Activated CD4-positive, alpha-beta T cell treated with anti-CD3 and anti-CD28 coated beads, Interleukin-2, Interleukin-4, amounts not matched to agents 100 ng/mL and 50 ng/mL, durations not matched to agents 16 hours and 8 hours (primary cell): ENCODE measurements at places on chromosomes 12 and 14.

GRCh38 chr14:69853774-69854173 is 25.4 kb upstream of the SMOC1 start:
- no peak for DNase-seq

- no peak for DNase-seq
These were observed 14.7 kb upstream of the KRT86 start for GRCh38 chr12:52259657-52260243.

DNA sequence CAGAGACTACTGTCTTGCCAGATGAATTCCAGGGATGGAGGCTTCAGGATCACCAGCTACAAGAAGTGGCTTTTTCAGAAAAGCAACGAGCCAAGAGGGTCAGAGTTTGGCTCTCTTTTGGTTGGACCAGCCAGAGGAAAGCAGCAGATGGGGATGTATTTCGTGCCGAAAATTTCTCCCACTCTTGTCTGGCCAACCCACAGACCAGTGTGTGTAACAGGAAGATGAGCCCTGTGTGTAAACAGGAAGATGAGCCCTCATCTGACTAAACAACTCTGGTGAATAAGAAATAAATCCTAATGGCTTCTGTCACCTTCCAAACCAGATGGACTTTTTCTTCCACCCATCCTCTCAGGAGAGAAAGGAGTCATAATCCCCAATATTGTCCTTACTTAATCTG is 13.1 kb downstream of the GPR68 start:
- DNase-seq: no peak

DNA sequence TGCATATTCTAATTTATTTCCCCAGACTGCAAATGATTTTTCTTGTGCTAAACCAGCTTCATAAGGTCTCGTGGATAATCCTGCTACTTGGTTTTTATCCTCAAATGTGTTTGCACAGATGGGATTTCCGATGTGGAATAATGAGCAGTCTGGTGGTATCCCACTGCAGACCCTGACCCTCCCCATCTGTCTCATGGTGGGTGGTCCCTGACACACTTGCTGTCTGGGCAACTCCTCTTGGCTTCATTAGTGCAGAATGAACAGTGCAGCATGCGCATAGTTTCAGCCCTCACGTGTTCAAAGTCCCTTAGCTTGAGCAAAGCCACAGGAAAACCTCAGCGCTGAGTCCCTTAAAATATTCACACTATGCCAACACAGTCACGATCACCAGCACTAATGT is 996.5 kb downstream of the AACS start:
- no peak for DNase-seq

DNA sequence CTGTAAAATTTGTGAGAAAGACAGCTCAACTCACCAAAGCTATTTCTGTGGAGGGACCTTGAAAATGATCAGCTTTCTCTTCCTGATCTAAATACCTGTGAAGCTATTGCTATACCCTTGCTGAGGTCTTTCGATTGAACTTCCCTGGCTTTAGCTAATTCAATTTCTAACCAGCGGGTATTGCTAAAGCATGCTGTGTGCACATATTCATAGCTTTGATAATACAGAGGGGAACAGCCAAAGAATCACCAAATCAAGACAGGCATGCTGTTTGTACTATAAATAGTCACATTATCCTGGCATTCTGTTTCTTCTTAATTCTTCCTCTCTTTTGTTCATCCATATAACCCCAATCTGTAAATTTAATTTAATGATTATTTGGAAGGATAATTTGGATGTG is 233.0 kb downstream of the LRFN5 start:
- no peak for DNase-seq

GRCh38 chr12:52575256-52575655 is 1.6 kb upstream of the KRT74 start:
- DNase-seq: no peak

DNA sequence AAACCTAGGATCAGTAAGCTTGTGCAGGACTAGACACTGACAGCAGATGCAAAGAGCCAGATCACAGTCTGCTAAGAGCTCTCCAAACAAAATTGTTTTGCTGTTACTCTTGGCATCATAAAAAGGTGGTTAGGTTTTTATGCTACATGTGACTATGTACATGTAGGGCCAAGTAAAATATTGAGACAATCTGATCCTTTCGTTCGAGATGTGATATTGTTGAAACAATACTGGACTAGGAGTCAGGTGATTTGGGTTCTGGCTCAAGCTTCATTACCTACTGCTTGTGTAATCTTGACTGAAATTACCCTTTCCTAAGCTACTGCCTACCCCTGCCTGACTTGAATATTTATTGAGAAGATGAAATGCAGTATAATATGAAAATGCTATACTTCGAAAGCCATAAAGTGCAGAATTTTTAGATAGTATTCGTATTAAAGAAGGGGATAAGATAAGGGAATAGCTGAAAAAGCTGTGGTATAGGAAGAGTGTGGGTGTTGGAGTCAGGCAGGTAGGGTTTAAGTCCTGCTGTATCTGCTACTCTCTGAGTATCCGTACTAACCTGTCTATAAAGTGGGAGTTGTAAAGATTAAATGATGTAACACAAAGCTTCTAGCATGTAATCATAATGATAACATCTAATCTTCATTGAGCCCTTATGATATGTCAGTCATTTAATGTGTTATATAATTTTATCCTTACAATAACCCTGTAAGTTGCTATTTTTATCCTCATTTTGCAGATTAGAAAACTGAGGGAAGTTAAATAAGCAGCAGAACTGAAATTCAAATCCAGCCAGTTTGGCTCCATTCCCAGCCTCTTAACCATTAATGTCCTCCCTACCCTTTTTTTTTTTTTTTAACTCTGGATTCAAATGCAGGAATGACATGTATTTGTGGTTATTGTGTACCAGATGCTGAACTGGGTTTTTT is 38.6 kb upstream of the ATF1 start:
- DNase-seq: no peak

- peak; percentile 75 for DNase-seq
These were observed 73.1 kb upstream of the CEP83 start for GRCh38 chr12:94532490-94533422.

GRCh38 chr12:131565267-131566015 is 145.4 kb upstream of the SFSWAP start:
- DNase-seq: no peak

DNA sequence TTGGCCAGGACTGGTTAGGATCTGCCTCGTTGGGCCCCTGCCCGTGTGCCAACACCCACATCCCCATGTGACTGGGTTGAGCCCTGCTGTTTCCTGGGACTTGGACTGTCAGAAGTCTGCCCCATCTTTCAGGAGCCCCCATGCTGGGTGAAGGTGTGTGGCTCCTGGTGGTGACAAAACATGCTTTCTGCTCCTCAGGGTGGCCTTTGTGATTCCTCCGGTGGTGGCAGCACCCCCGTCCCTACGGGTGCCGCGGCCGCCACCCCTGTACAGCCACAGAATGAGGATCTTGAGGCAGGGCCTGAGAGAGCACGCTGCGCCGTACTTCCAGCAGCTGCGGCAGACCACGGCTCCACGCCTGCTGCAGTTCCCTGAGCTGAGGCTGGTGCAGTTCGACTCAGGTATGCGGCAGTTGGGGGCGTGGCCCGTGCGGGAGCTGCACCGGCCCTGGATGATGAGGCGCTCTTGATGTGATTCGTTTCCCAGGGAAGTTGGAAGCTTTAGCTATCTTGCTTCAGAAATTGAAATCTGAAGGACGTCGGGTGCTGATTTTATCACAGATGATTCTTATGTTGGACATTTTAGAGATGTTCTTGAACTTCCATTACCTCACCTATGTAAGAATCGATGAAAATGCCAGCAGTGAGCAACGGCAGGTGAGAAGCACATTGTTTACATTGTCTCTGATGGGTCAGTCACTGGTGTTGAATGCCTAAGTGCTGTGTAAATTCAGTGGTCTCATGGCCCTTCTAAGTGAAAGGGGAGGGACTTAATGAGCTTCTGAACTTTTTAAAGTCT is 80.0 kb downstream of the EP400 start:
- no peak for DNase-seq

DNA sequence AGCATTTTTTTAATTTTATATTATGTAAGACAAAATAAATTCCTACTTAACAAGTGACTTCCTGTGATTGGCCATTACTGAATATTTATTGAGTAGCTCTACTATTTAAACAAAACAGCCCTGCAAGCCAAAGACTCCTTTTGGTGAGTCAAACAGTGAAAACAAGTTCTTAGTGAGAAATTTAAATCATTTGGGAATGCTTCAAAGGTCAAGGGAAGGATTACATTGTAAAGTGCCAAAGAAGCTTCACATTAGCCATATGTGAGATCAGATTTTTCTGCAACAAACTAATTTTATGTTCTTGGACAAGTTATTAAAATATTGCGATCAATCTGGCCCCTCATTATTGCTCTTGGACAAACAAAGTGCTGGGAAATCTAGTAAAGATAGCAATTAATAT is 795.4 kb upstream of the MGAT4C start:
- DNase-seq: no peak

GRCh38 chr12:111330800-111331752 is 37.8 kb downstream of the PHETA1 start:
- DNase-seq: peak; percentile 11

DNA sequence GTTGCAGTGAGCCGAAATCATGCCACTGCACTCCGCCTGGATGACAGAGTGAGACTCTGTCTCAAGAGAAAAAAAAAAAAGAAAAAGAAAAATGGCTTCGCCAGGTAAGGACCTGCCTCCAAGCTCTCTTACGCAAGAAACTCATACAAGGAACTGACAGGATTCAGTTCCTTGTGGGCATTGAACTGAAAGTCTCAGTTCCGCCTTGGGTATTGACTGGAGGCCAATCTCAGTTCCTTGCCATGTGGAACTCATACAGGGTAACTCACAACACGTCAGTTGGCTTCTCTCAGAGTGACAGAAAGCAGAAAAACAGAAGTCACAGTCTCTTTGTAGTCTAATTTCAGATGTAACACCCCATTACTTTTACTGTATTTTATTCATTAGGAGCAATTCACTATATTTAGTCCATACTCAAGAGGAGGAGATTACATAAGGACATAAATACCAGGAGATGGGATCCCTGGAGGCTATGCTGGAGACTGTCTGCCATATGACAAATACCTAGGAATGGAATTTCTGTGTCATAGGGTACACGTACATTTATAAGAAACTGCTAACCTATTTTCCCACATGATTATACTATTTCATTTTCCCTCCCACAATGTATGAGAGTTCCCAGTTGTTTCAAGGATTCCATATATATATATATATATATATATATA is 11.4 kb upstream of the NOPCHAP1 start:
- DNase-seq: no peak

- DNase-seq: no peak
These were observed 5.4 kb upstream of the ERO1A start for GRCh38 chr14:52700701-52701172.

GRCh38 chr12:81633127-81633526 is 126.0 kb downstream of the PPFIA2 start:
- no peak for DNase-seq

GRCh38 chr12:115962216-115962615 is 315.3 kb downstream of the MED13L start:
- DNase-seq: no peak

DNA sequence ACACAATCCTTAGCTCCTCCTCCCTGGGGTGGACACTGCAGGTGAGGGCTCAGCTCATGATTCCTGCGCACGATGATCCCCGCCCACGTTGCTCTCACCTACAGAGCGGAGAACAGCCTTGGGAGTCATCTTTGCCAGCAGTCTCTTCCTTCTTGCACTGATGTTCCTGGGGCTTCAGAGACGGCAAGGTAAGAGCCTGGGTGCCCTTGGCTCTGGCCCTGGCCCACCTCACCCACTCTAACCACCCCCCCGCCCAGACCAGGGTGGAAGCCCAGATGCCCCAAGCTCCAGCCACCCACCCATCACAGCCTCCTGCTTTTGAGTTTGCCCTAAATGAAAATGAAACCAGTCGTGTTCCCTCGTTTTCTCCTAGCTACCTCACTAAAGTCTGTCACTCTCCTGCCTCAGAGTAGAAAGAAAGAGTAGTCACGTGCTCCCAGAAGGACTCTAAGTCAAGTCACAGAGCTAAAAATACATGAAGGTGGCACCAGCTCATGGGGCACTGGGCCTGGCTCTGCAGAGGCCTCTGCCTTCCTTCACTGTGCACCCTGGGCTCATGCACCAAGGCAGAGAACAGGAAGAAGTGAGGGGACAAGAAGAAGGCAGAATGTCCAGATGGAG is 9.0 kb downstream of the TAPBPL start:
- DNase-seq: peak; percentile 61

DNA sequence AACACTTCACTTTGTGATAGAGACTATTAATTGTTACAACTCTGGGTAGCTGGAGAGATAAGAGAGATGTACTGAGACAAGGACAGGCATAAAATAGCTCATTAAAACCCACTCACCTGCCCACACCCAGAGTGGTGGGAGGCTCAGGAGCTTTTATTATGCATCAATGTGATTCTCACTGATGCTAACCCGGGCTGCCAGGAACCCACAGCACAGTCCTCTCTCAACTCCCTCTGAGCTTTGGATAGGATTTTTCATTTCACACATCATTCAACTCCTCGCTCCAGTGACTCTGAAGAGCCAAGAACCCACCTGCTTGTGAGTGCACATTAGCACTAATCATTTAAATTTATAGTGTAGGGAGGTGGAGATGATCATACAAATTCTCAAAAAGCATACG is 827.9 kb downstream of the FLRT2 start:
- DNase-seq: no peak

DNA sequence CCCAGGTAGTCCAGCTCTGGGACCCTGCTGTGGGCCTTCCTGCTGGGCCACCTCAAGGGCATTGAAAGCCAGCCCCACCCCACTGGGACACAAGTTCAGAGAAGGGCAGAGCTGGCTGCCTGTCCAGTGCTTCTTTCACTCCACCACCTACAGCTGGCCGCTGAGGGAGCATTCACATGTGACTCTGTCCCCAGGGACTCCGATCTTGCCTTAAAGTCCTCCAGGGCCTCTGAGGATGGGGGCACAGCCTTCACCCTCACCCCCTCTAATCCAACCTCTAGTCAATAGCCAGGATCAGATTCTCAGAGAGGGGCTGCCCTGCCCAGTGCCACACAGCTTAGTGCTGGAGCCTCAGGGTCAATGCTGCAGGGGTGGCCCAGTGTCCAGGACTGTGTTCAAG is 5.0 kb upstream of the CYP46A1 start:
- DNase-seq: no peak

DNA sequence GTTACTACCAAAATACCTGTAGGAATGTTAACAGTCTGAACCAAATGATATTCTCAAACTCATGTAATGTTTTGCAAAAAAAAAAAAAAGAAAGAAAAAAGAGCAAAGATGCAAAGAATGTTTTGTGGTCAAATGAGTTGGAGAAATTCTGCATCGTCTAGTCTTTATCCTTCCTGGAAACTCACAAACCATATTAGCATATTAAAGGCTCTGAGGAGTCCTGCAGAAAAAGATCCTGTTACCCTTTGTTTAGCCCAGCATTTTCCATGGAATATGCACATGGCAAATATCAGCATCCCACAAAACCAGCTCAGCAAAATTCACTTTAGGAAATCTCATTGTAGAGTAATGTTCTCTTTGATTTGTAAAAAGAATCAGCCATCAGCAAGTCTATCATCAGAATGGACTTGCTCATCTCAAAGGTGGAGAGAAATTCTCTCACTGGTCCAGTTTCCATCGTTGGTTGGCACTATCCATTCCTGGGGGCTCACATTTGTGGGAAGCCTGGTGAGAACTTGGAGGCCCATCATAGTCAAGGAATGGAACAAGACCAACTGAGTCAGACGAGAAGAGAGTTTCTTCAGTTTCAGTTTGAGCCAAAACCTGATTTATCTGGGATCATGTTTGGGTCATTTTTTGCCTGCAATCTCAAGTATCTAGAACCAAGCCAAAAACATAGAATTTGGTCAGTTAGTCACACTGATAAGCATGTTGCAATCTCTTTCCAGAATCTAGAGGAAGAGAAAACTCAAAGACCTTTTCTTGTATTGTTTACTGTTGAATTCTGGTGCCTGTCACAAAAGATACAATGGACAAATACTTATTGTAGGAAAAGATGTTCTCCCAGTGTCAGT is 129.8 kb downstream of the TBX5 start:
- no peak for DNase-seq

GRCh38 chr14:103501921-103502669 is 20.5 kb downstream of the CKB start:
- DNase-seq: no peak
